GM23338 (cell line): ENCODE measurements at places on chromosomes 6 and 20. TPM values are rescaled to one million over a fixed set of nuclear protein-coding genes. Genes with fewer than 3 reads are reported as not detected.

DNA sequence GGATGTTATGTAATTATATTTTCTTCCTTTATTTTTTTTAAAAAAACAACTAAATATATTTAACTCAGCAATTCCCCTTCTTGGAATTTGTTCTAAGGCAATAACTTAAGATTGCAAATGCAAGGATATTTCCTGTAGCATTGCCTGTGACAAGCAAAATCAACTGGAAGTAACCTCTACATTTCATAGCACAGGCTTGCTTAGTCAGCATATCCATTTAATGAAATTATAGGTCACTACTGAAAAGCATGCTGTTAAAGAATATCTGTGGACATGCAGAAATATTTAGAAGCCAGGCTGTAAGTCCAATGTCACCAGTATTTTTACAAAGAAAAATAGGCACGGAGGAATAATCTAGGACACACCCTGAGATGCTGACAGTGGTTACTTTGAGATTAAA, 8.7 kb upstream of the MEP1A start:
- DNase-seq = no peak

DNA sequence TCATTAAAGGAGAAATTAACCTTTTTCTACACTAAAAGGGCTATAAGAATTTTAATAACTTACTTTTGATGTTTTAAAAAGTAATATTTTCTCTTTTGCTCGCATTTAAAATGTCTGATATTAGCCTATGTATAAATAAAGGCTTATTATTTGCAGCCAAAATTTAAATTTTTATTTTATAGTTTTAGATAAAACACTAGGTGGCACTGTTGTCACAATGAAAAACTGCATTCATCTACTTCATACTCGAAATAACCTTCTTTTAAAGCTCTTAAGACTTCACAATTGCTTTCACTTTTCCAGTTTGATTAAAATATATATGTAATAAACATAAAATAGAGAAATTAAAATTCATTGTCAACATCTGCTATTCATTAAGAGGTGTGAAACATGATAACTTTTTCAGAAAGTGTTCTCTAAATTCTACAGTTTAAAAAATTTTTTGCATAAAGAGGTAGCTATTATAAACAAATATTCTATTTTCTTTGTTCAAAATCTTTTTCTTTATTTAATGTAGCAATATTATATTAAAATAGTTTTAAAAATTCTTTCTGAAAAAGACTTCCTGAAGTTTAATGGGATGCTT, 78.8 kb upstream of the DEFB112 start:
- peak; percentile 47 for DNase-seq

DNA sequence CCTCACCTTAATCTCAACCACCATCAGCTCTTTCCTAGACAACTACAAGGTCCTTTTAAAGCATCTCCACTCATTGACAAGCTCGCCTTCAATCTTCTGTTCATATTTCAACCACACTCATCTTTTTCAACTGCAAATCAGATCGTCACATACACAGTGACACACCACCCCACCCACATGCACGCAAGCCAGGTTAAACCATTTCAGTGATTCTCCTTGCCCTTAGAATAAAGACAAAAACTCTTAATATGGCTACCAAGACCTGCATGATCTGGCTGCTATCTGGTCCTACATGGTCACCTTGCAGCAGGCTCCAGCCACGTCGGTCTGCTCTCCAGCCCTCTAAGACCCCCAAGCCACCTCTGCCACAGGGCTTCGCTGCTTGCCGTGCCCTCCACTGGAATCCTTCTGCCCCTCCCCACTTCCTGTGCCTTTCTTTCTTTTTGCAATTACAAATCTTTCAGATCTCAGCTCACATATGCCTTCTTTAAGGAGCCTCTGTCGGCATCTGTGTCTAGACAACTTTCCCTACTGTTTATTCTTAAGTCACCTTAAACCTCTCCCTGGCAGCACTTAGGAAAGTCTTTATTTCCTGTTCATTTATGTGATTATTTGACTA, 507.3 kb upstream of the ARID1B start:
- no peak for DNase-seq

DNA sequence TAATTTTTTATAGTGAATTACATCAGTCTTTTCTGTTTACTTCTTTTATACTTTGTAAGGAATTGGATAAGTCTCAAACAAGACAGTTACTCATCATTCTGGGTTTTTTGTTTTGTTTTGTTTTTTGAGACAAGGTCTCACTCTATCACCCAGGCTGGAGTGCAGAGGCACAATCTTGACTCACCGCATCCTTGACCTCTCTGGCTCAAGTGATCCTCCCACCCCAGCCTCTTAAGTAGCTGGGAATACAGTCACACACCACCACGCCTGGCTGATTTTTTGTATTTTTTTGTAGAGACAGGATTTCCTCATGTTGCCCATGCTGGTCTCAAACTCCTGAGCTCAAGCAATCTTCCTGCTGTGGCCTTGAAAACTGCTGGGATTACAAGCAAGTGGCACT, 524.3 kb downstream of the EYS start:
- no peak for DNase-seq

GRCh38 chr6:95841560-95841959, 174.2 kb upstream of the FUT9 start:
- peak; percentile 21 for DNase-seq

The PLAGL1 gene
- 0.66 and 0.90 TPM in 2 replicates for total RNA-seq

The ARMH2 gene
- not detected in 2 replicates for total RNA-seq

The KHDC1 gene
- 4.2 and 6.9 TPM in 2 replicates for total RNA-seq
